ENCODE measurements at places on chromosomes 13 and 19.
A peak's percentile ranks its signal among the peaks of the same experiment; 100 is the strongest.

- no peak for DNase-seq
Observed at GRCh38 chr19:2421581-2422306, 5.6 kb downstream of the TIMM13 start.

DNA sequence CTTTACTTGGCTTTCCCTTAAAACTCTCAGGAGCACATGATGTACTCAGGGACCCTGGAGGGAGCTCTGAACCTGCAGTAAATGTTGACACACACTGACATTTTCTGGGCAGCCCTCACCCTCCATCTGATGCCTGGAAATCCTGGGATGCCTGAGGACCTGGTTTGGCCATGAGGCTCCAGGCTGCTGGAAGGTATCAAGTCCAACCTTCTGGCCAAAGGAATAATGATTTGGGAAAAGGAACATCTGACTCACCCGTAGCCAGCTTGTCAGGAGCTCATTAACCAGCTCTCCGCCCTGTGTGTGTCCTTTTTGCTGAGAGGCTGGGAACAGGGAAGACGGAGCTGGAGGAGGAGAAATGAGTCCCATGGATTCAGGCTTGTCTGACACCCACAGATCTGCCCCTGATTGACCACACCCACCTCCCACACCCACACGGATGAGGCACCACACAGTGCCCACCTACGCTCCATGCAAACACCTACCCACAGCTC, 10.3 kb downstream of the ZNF558 start:
- no peak for DNase-seq

- DNase-seq = peak; percentile 71
Observed at GRCh38 chr13:110506859-110507566, 54.5 kb downstream of the RAB20 start.

- DNase-seq = no peak
Observed at GRCh38 chr19:6133231-6133630, 2.2 kb upstream of the ACSBG2 start.

DNA sequence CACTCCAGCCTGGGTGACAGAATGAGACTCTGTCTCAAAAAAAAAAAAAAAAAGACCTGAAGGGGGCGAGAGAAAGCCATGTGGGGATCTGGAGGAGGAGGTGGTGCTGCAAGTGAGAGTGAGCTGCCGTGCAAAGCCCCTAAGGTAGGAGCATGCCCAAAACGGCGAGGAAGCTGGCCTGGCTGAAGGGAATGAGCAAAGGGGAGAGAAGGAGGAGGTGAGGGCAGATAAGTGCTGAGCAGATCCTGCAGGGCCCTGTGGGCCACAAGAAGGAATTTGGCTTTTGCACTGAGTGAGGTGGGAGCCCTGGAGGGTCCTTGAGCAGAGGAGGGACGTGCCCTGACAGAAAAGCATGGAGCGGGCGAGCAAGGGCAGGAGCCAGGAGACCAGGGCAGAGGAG, 19.4 kb upstream of the ADGRE5 start:
- DNase-seq = no peak

Data from heart right ventricle (tissue), 16 donors.